ENCODE measurements at places on chromosomes 2 and 18.

GRCh38 chr2:4518596-4518995 is 815.2 kb downstream of the DCDC2C start:
- no peak for DNase-seq

DNA sequence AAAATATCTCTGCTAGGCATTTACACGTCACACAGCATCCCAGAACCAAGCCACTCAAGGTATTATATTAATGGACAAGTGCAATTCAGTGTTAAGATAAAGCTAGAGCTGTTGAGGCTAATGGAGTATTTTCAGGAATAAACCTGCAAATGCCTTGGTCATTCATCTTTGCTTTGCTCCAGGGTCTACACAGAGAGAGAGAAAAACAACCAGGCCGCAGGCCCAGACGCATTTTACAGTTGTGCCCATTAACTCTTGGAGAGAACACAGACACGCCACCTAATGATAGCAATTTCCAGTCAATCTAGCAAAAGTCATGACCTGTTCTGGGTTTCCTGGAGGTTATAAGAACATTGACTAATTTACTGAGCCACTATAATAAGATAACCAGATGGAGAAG is 829.3 kb downstream of the LRRTM4 start:
- no peak for DNase-seq

GRCh38 chr2:98148595-98149332 is 61.8 kb downstream of the VWA3B start:
- no peak for DNase-seq

DNA sequence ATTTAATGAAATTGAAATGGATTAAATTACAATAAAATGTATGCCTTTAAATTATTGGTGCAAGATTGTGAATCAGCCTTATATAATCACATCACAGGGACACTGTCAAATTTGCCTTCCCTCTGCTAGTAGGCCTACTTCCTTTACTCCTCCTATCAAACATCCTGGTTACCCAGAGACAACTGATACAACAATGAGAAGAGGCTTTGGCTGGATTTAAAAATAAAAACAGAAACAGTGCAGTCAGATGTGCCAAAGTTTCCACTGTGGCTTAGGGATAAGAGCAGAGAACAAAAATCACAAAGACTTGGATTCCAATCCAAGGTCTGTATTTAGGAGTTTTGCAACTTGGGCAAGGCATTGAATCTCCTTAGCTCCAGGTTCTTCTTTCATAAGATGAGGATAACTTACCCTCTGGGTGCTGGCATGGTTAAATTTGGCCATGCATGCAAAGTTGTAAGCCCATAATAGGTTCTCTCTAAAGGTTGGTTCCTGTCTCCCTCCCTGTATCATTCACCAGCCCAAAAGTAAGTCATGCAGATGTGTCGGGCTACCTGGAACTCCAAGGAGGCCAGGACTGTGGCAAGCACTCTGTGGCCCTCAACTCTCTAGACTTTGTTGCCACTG is 99.3 kb upstream of the LRATD1 start:
- DNase-seq: no peak

GRCh38 chr2:152466980-152467676 is 132.2 kb downstream of the FMNL2 start:
- no peak for DNase-seq

DNA sequence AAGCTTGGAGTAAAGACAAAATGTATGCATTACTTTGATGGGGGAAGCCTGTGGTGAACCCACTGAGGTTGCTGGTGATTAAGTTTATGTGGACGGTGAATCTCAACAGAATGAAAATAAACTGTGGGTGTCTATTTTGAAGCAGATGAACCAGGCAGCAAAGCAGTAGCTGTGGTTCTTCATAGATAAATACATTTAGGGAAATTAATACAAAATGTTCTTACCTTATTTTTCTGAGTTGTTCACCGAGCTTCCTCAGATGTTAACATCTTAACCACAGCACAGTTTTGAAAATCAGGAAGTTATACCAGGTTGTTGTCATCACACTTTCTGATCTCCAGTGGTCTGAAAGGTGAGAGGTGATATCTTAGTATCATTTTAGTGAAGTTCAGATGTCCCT is 53.9 kb downstream of the NCK2 start:
- no peak for DNase-seq

GRCh38 chr18:78292618-78293380 is 686.8 kb upstream of the SALL3 start:
- no peak for DNase-seq

- no peak for DNase-seq
Measured at GRCh38 chr2:180692322-180692721, 288.1 kb upstream of the UBE2E3 start.

GRCh38 chr2:161172901-161173540 is 12.8 kb downstream of the TANK start:
- no peak for DNase-seq

- no peak for DNase-seq
Measured at GRCh38 chr18:62942578-62942977, 227.2 kb downstream of the PHLPP1 start.

- no peak for DNase-seq
Measured at GRCh38 chr2:229856413-229856812, 65.4 kb downstream of the TRIP12 start.

DNA sequence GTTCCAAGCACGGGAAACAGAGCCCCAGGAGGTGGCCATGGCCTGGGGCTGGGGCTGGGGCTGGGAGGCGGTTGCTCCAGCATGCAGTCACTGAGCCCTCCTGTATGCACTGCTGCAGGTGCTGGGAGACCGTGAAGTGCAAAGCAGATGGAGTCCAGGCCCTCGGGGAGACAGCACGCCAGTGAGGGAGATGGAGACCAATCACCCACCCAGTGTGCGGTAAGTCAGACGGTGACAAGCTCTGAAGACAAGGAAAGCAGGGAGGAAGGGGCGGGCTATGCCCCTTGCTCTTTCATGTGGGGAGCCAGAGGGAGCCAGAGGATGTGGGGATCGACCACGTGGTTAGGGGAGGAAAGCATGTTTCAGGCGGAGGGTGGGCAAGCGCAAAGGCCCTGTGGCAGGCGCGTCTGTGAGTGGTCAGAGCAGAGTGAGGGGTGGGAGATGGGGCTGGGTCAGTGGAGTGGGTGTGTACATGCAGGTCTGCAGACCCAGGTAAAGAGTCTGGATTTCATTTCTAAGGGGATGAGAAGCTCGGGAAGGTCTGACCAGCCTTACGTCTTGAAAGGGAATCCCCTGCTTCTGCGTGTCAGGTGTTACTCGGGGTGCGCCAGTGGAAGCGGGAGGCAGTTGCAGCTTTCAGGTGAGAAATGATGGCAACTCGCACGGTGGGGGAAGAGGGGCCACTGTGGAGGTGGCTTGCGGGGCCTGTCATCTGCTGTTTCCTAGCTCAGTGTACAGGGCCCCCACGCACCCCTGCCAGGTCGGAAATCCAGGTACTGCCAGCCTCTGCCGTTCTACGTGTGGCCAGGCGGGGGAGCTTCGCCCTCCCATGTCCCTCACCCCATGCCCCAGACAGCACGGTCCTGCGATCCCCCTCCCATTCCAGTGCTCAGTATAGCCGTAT is 19.4 kb downstream of the RRM2 start:
- DNase-seq: no peak

GRCh38 chr2:115838539-115838938 is 1396.1 kb downstream of the DPP10 start:
- no peak for DNase-seq

DNA sequence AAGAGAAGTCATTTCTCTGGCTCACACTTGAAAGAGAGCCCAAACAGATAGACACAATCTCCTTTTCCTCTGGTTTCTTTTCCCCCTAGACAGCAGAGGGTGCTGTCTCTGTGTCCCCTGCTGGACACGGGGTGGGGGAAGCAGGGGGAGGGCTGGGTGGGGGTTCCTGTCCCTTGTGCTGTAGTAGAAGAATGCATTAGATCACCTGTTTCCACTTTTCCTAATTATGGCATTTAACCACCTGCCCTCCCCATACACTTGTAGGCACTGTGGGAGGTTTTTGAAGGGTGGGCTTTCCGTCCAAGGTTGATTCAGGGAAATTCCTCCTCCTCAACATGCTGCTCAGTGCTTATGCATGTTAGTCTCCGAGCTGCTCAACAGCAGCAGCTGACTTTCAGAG is 206.2 kb upstream of the EPAS1 start:
- DNase-seq: no peak

- DNase-seq: no peak
Measured at GRCh38 chr2:219428469-219428868, 6.2 kb upstream of the SPEG start.

GRCh38 chr18:48673853-48674721 is 135.3 kb downstream of the CTIF start:
- no peak for DNase-seq

- no peak for DNase-seq
Measured at GRCh38 chr2:219744600-219744999, 117.2 kb downstream of the SLC4A3 start.

DNA sequence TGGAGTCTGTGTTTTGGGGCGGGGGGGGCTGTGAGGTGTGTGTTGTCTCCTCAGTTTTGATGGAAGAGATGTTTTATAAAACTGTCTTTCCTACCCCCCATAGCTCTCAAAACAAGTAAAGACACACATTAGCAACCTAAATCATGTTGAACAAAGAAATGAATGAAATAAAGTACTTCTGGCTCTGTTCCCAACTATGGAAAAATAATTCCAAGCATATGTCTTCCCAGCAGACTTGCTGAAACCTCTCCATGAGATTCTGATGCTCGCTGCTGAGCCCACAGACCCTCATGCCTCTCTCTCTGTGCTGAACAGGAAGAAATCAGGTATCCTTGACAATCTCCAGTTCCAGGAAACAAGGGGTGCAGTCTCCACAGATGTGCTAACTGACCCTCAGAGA is 226.7 kb upstream of the KLHL29 start:
- no peak for DNase-seq

- no peak for DNase-seq
Measured at GRCh38 chr2:138853761-138854160, 73.6 kb upstream of the NXPH2 start.

GRCh38 chr2:127633556-127634065 is 12.3 kb upstream of the GPR17 start:
- DNase-seq: no peak

- no peak for DNase-seq
Measured at GRCh38 chr2:163729636-163730273, 6.1 kb downstream of the FIGN start.

Measured in LoVo (cell line).